ENCODE measurements at places on chromosomes 6 and 20.
A peak's percentile ranks its signal among the peaks of the same experiment; 100 is the strongest.

DNA sequence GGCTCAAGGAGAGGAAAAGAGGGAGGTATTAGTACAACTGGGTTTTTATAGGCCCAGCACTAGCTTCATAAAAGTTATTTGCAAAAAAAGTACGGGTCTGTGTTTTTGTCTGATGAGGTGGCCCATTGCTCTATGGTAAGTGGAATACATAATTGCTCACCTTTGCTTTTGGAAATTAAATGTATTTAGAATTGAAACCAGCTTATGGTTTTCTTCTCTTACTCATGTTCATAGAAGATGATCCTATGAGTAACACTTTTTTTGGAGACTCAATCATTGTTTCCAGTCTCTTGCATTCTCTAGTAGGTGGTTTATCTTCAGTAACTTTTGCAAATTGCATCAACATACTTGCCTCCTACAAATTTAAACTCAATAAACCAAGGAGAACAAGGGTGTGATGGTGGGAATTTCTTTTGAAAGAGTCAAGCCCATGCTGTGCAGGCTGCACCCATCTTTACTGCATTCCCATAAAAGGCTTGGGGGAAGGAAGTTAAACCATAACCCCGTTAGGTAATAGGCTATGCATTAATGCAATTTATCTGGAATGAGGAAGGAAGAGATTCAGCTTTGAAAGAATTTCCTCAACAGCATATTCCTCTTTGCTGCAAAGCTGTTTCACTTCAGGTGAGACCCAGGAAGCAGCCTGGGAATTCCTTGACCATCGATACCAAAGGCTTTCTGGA lies 48.5 kb upstream of the EDN1 start:
- no peak for DNase-seq

- peak; percentile 51 for DNase-seq
These were observed 8.0 kb downstream of the MYLIP start for GRCh38 chr6:16136621-16137450.

GRCh38 chr6:47743744-47744143 lies 38.1 kb upstream of the OPN5 start:
- no peak for DNase-seq

DNA sequence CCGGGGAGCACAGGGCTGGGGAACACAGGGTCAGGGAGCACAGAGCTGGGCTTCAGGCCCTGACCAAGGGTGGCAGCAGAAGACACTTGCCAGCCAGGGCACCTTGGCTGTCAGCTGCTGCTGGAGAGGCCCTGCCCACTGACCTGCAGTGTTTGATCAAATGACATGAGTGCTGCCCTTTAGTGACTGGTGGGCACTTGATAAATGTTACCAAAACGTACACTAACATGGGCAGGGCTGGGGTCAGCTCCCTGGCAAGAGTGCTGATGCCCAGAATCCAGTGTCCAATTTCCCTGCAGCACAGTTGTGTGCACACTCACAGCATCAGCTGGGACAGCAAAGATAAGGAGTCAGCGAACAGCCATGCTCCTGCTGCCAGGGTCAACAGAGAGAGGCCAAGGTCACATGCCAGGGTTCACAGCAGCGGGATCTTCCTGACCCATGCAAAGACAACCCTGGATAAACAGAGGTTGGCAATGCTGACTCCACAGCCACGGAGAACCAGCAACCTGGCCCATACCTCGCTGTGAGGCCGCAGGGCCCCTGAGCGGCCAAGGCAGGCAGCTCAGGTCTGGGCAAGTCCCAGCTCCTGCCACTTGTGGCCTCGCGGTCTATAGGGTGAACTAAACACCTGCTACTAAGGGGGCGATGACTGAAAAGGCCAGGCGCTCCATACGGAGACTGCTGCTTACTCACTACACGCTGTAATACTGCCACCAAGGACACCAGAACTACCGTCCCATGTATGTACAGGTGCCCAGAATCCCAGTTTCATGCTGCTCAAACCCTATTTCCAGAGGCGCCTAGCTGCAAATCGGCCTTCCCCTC lies 46.3 kb downstream of the NINL start:
- no peak for DNase-seq

GRCh38 chr6:45514454-45515230 lies 136.9 kb upstream of the SUPT3H start:
- DNase-seq = no peak

All from HS-5 (cell line).